ENCODE measurements at places on chromosomes 3 and 15.

- peak; percentile 95 for DNase-seq
These were observed 6.4 kb upstream of the ANKDD1A start for GRCh38 chr15:64905119-64905831.

DNA sequence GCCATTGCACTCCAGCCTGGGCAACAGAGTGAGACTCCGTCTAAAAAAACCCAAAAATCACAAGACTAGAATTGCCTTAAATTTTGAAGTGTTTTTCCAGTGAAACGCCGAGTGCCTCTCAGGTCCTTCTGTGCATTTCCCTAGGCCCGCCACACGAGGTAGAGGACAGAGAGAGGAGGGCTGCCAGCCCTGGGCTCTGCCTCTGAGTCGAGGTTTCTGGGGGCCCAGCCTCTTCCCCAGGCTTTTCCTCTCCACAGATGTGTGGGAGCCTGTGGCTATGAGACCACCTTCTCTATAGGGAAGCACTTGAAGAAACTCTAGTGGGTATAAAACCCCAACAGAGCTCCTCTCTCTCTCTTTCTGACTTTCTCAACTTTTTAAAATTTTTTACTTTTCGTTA lies 10.9 kb upstream of the EHD4 start:
- no peak for DNase-seq

DNA sequence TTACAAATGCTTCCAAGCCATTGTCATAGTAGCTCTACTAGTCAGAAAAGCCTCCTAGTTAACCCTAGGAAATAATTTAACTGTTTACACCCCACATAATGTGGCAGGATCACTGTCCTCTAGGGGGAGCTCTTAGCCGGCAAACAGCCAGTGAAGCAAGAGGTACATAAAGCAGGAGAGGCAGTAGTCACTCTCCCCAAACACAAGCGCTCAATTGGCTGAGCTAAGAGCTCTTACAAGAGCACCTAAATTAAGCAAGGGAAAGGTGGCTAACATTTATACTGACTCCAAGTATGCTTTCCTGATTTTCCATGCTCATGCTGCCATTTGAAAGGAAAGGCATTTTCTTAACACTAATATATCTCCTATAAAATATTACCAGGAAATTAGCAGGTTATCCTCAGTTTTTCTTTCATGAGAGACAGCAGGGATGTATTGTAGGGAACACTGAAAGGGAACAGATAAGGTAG lies 37.6 kb downstream of the NCEH1 start:
- DNase-seq = peak; percentile 63

DNA sequence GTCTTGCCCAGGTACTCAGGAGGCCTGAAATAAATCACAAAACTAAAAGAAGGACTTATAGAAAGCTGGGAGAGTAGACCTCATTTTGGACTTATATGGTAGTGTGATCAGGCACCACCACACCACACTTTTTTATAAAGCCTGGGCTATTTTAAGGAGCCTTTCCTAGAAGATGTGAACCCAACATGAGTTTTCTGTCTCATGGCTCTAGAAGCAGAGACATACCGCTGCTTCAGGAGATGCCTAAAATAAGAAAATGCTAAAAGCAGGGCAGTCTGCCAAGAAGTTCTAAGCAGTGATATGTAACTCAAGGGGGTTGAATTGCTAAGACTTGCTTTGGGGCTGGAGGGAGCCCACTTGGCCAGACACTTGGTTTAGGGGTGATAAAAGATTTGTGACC lies 49.6 kb downstream of the SUMF1 start:
- DNase-seq = no peak

DNA sequence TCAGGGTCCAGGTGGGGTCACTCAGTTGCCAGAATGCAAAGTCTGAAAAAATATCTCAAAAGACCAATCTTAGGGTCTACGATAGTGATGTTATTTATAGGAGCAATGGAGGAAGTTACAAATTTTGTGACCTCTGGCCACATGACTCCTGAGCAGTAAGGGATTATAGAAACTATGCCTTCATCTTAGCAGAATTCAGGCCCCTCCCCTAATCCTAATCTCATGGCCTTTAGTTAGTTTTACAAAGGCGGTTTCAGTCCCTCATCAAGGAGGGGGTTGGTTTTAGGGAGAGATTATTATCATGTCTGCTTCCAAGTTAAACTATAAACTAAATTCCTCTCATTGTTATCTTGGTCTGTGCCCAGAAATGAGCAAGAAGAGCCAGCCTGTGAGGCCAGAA lies 5.9 kb upstream of the DCP1A start:
- DNase-seq = no peak

GRCh38 chr15:93088200-93088980 lies 621 bp downstream of the RGMA start:
- no peak for DNase-seq

- DNase-seq = peak; percentile 41
These were observed 105.4 kb upstream of the CCDC54 start for GRCh38 chr3:107271787-107272387.

- DNase-seq = no peak
These were observed 336.9 kb downstream of the SLC9A9 start for GRCh38 chr3:143511174-143511879.

GRCh38 chr3:14295037-14295436 lies 107.4 kb upstream of the SLC6A6 start:
- DNase-seq = no peak

All from SK-N-DZ (cell line).